ENCODE measurements at places on chromosomes 2 and 18.
A peak's percentile ranks its signal among the peaks of the same experiment; 100 is the strongest.

- no peak for DNase-seq
Measured at GRCh38 chr2:201855356-201855755, 49.0 kb downstream of the CDK15 start.

DNA sequence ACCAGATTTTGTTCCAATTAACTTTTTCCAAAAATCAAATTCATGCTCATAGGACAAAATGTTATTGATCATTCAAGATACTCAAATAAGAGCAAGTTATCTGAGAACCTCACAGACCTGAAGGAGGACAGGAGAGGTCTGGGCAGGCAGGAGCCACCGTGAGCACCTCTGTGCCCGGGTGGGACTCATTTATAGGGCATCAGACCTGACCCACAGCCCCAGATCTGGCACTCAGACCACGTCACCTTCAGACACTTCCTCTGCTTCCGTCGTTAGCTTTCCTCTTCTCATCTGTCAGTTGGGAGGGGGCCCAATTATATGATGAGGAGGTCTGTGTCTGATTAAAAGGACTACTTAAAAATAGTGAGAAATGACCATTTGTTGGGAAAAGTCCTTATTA, 169.4 kb downstream of the EIPR1 start:
- DNase-seq, result no peak

- DNase-seq, result no peak
Measured at GRCh38 chr2:44189104-44189503, 20.4 kb downstream of the PPM1B start.

- DNase-seq, result peak; percentile 84
Measured at GRCh38 chr2:233387667-233388528, 33.6 kb downstream of the DGKD start.

DNA sequence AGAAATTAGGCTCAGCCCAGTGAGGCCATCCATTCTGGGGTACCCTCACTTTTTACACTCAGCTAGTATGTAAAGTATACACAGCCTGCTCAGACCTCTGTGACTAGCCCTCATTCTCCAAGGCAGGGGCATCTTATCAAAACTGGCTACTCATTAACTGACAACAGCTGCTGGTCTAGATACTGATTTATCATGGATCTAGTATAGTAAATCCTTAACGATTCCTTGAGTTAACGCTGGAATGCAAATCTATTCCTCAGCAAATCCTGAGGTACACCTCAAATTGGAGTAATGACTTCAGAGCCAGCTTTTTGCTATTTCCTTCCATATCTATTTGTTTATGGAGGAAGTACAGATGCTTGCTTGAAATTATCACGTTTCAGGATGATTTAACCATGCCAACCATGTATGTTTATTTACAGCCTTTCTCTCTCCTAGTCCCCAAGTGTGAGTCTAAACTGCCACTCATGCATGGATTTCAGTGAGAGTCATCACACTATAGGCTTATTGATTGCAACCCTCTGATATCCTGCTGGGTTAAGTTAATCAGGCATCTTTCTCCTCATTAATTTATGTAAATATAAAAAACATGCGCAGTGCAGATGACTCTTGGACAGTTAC, 70.2 kb upstream of the DOK6 start:
- no peak for DNase-seq

GRCh38 chr18:23716516-23716915, 27.3 kb downstream of the LAMA3 start:
- no peak for DNase-seq

- DNase-seq, result no peak
Measured at GRCh38 chr2:237630216-237631000, 3.0 kb downstream of the LRRFIP1 start.

GRCh38 chr18:35991696-35992095, 19.2 kb downstream of the RMP24 start:
- no peak for DNase-seq

- DNase-seq, result peak; percentile 37
Measured at GRCh38 chr2:26401739-26402541, at the start of gene DRC1. DRC1 (plus strand) TSS chr2:26401920; CDS start chr2:26401990, 70 bp downstream.

GRCh38 chr18:68839701-68840100, 41.8 kb downstream of the CCDC102B start:
- no peak for DNase-seq

GRCh38 chr2:236830926-236831325, 254.8 kb upstream of the COPS8 start:
- no peak for DNase-seq

- no peak for DNase-seq
Measured at GRCh38 chr2:39838589-39838988, 59.5 kb upstream of the THUMPD2 start.

- peak; percentile 40 for DNase-seq
Measured at GRCh38 chr2:128187032-128187654, 96.1 kb downstream of the UGGT1 start.

DNA sequence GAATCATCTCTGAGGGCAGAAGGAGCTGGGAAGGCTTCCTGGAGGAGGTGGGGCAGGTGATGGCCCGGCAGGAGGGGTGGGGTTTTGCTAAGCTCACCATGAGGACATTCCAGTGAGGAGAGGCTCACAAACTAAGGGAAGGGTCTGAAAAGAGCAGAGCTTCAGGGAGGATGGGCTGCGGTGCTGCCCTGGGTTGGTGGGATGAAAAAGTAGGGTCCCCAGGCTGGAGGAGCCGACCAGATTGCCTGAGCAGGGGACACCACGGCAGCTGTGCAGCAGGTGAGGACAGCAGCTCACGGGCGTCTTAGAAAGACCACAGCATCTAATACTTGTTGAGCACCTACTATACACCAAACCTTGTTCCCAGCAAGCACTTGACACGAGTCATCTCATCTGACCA, 82.2 kb downstream of the DYSF start:
- DNase-seq, result no peak

DNA sequence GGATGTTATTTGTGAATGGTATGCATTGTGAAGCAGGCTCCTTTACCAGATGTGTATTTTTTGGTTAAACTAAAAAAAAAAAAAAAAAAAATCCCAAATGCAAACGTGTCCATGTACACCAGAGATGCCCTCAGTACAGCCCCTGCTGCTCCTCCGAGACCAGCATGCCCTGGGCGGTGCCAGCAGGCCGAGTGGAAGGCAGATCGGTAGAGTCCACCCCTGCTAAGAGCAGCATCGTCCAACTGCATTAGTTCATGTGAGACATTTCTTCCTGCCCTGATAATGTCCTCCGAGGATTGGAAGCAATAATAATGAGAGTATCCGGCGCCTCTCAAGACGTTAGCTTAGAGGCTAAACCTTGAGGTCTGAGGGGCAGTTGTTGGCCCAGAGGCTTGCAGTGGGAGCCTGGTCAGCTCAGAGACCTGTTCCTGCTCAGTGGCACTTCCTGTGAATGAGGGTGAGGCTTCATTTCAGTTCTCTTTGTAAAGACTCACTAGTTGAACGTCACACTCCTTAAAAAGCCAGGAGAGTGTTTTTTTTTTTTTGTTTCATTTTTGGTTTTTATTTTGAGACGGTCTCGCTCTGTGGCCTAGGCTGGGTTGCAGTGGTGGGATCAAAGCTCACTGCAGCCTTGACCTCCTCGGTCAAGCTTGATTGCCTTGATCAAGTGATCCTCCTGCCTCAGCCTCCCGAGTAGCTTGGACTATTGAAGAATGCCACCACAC, 5.6 kb downstream of the SLC66A3 start:
- DNase-seq, result no peak

- DNase-seq, result no peak
Measured at GRCh38 chr2:42639340-42640077, 71.1 kb downstream of the MTA3 start.

DNA sequence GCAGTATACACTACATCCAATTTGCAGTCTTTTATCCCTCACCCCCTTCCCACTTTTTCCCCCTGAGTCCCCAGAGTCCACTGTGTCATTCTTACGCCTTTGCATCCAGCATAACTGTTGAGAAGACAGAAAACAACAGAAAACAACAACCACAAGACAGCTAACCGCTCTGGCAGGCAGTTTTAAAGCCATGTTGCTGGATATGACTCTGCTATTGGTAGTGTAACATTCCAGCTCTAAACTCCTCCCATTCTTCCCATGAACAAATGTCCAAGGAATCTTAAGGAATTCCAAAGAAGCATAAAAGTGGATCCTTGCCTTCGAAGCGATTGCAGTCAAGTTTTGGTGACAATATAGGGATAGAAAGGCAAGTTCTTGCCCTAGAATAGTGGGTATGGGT, 599.1 kb downstream of the NYAP2 start:
- no peak for DNase-seq

GRCh38 chr2:178782236-178782635, 25.0 kb downstream of the TTN start:
- no peak for DNase-seq

- DNase-seq, result no peak
Measured at GRCh38 chr2:235087832-235088495, 136.1 kb downstream of the SH3BP4 start.

DNA sequence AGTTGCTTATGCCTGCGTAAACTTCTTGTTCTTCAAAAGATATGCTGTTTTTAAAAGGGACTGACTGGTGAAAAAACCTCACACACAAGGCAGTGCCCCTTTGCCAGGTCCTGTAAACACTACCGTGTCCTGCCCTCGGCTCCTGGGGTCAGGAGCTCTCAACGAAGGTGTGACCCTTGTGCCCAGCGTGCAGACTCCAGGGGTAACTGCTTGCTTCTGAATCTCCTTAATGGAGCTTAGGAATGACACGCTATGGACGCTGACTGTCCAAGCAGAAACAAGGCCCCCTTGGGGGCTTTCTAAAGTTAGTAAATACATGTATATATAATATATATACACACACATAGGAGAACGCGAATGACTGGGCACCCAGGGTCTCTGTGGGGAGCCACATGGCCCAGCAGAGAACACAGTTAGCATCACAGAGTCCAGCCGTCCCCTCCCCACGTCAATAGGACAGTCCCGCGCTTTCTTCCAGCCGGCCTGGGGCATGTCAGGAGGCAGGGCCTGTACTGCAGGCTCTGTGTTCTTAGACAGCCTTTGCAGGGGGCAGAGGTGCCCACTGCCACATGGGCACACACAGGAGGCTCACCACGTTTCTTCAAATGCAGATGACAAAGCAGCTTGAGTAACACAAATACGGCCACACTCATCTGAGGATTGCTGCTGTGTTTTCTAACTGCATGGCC, 96.1 kb downstream of the HDAC4 start:
- no peak for DNase-seq

DNA sequence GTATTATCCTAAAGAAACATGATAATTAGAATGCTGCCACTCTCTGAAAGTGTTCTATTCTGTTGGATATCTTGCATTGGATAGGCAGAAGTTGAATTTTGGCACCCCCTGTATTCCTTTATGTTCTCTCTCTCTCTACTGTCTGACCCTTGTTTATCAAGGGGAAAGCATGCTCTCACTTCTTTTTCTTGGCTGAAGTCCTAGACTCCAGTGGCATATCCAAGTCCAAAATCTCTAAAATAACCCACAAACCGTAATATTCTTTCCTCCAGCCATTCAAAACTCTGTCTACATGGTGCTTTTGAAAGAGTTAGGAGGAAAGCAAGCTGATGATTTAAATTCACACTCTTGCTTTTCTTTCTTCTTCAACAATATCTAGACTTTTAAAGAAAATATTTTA, 669.7 kb downstream of the TDRD15 start:
- no peak for DNase-seq

DNA sequence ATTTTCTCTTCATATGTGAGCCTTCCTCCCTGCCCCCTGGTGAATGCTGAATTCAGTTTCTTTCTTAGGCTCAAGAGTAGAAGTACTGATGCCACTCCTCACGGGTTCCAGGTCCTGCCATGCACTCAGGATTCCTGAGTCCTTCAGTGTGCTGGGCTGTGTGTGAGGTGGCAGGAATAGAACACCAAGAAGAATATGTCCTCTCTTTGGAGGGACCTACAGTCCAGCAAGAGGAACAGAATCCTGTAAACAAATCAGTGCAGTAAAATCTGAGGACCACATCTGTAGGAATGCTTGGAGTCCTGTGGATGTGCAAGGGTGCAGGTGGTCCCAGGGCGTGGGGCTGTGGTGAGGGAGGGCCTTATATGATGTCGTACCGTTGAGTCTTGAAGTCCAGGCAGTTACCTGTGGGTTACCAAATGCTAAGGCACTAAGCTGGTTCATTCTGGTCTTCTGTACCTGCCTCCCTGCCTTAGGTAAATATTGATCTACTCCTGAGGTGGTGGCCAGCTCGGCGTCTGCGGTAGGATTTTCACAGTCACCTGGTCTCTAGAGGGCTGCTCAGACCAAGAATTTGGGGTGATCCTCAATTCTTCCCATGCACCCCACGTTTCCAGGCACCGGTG, 5.5 kb downstream of the ASAP2 start:
- no peak for DNase-seq

DNA sequence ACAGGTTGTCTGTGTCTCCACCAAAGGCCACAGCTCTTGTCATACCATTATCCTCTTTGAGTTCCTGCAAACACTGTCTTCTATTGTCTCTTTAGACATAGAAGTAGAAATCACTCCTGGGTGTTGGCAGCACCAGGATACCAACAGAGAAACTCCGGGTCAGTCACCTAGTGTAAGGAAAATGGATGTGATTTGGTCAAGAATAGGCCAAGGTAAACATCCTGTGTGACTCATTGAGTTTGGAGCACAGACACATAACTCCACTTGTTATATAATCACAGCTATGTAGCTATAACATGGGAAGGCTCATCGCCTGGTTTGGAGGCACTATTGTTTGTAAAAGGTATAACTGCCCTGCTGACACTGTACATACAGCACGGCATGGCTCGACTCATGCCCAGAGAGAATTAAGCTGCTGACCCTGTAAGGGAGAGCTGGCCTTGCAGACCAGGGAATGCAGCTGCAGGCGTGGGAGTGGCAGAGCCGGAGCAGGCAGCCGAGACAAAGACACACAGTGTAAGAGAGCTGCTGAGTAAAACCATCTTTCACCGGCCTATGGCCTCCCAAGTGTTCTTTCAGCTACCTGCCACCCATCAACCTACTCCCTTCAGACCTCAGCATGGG, 3.4 kb upstream of the TXNL1 start:
- no peak for DNase-seq

- DNase-seq, result peak; percentile 65
Measured at GRCh38 chr2:60756097-60757087, at the start of gene PAPOLG. PAPOLG (plus strand) TSS chr2:60756268; CDS start chr2:60756479, 211 bp downstream.

- no peak for DNase-seq
Measured at GRCh38 chr2:6309415-6310255, 556.1 kb downstream of the CMPK2 start.

GRCh38 chr2:12502759-12503158, 214.0 kb upstream of the TRIB2 start:
- peak; percentile 64 for DNase-seq

- no peak for DNase-seq
Measured at GRCh38 chr2:138730497-138731030, 49.6 kb downstream of the NXPH2 start.

DNA sequence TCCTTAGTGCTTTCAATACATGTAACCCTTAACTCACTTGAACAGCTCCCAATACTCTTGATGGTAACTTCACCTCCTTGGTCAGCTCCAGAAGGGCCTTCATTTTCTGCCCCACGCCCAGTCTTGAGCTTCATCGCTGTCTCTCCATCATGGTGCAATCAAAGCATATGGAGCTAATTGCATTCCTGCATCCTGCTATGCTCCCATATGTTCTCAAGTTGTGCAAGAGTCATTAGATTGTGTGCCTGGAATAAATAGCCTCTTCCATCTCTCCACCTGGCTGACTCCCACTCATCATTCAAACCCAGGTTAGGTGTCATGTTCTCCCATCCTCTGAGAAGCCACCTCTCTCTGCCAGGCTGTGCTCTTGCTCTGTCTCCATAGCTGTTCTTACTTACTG, 364.5 kb upstream of the RGPD4 start:
- DNase-seq, result no peak

- no peak for DNase-seq
Measured at GRCh38 chr18:23580677-23581367, 5.5 kb downstream of the NPC1 start.

GRCh38 chr2:118443596-118443995, 355.3 kb downstream of the INSIG2 start:
- DNase-seq, result peak; percentile 47
